ENCODE measurements at places on chromosomes 1 and 21.

DNA sequence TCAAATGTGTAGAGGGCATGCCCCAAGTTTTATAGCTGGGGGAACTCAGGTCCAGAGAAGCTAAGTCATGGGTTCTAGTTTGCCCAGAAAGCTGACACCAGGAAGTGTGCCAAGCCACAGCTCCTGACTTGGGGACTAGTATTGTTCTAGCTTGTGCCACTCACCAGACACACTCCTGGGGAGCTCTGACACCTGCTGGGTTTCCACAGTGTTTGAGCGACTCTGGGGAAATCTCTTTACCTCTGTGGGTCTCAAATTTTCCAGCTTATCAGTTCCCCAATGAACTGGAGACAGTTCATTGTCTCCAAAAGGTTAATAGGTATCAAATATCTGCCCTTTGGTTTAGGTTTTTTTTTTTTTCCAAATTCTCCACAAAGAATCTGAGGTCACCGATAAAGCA is 4.2 kb downstream of the KISS1 start:
- DNase-seq, result no peak

- no peak for DNase-seq
Measured at GRCh38 chr1:230972855-230973271, 5.8 kb downstream of the TTC13 start.

GRCh38 chr1:33821291-33821690 is 42.6 kb upstream of the HMGB4 start:
- DNase-seq, result no peak

GRCh38 chr1:165861911-165862310 is 34.5 kb downstream of the UCK2 start:
- DNase-seq, result no peak

DNA sequence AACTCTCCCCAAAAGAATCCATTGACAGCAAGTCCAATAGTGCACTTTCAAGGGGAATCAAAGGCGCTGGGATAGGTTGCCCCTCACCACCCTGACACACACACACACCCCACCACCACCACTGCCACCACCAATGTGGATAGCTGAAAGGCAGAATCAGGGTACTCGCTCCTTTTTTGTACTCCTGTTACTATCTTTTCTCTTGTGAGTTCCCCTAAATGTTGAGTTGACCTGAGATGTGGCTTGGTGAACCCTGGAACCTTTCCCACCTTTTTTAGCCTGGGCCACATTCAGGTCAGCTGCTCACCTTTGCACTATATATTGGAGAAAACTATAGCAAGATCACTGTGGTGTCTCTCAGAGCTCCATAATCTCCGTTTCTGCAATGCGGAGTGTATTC is 3.9 kb downstream of the S100A8 start:
- DNase-seq, result no peak

- DNase-seq, result peak; percentile 51
Measured at GRCh38 chr1:209808059-209808581, 2.2 kb upstream of the IRF6 start.

DNA sequence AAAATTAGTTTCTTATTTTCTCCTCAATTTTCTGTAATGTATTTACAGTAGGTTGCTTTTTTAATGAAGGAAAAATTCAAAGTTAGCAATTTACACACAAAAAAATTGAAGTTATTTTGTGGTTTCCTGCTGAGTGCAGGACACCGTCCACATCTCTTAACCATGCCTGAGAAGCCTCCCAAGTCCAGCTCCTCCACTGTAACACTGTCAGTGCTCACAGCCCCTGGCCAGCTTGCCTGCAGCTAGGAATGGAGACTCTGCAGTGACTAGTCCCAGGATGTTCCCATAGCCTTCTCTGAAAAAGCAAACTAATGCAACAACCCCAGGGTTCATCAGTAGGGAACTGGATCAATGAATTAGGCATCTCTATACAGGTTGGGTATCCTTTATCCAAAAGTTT is 3.5 kb downstream of the A3GALT2 start:
- no peak for DNase-seq

DNA sequence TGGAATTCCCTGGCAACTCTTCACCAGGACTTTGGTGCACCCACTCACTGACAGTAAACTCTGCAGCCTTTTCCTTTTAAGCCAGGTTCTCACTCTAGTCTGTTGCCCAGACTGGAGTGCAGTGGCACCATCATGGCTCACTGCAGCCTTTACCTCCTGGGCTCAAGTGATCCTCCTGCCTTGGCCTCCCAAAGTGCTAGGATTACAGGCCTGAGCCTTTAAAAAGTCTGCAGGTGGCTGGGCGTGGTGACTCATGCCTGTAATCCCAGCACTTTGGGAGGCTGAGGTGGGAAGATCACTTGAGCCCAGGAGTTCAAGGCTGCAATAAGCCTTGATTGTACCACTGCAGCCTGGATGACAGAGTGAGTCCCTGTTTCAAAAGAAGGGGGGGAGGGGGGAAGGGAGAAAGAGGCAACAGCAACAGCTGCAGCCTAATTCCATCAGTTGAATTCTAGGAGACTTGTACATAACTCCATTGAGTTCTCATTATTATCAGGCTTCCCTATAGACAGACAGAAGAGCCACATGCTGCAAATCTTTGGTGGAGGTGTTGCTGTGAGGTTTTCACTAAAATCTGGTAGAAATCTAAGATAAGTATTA is 8.1 kb upstream of the HNRNPR start:
- no peak for DNase-seq

GRCh38 chr1:6030132-6030531 is 15.6 kb upstream of the KCNAB2 start:
- no peak for DNase-seq

DNA sequence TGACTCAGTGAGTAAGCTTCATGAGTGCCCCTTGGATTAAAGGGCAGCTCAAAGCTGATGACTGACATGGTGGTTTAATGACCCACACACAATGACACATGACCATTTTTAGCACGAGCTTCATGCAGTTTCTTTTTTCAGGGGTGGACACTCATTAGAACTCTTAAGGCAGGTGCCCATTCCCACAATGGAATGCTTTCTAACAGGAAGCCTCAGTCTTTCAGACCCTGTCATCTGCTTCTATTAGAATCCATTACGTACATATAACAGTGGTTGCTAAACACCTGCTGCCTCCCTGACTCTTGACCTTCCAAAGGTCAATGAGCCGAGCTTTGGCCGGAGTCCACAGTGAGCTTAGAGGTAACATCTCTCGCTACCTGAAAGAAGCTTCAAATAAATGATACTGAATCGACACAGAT is 27.4 kb downstream of the AKNAD1 start:
- no peak for DNase-seq

DNA sequence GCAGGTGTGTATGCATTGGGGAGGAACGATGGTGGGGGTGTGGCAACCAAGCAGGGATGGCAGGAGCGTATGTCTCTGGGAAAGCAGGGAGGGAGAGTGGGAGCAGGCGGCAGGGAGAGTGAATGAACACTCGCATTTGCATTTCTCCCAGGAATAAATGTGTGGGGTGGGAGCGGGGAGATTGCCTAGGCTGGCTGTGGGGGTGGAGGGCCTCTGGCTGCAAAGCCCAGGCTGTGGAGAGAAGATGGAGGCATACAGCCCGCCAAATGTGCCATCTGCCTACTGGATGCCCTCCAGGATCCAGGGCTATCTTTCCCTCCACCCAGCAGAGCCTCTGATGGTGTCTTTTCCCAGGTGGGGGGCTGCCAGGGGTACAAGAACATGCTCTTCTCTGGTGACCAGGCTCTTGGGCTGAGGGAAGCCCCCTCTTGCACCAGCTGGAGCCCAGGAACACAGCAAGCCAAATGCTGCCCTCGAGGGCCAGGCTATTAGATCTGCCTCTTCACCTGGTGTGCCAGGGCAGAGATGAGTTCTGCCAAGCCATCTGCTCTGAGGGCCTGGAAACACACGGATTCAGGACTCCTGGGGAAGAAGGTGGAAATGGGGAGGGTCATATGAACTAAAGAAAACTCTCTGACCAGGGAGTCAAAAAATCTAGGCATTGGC is 1.7 kb upstream of the OPTC start:
- no peak for DNase-seq

DNA sequence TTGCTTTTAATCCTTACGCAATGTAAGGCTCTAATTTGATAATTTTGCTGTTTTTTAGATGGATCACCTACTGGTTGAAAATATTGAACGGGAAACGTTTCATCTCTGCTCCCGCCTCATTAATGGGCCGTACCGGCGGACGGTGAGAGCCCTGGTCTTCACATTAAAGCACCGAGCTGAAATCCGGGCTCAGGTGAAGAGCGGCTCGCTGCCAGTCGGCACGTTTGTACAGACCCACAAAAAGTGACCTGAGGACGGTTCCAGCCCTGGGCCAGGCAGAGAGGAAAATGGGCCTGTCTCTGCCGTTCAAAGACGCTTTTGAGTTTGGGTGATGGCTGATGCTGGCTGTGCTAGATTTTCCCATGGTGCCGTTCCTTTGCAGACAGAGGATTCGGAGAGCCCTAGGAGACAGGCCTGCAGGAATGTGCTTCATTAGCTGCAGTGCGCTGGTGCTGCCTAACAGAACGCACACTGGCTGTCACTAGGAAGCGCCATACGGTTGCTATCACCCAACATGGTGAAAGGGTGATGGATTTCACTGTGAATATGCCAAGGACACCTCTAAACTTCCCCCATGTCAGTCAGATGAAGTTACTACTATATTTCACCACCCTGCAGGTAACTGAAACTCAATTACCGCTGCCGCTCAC is 42.9 kb downstream of the TCEANC2 start:
- no peak for DNase-seq

DNA sequence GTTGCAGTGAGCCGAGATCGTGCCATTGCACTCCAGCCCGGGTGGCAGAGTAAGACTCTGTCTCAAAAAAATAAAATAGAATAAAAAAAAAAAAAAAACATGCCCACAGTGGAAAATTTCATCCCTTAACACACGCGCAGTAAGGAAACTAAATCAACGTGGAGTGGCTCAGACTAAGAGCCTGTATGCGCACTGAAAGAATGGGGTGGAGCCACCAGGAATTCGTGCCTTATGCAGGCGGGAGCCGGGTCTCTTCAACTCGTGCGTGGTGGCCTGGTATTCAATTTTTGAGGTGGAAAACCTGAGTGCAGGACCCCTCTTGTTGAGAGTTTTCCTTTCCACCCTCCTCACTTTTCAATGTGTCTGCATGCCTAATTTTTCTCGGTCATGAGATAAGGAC is 22.1 kb upstream of the CREG1 start:
- no peak for DNase-seq

GRCh38 chr1:34843392-34844251 is 15.9 kb downstream of the SMIM12 start:
- no peak for DNase-seq

- DNase-seq, result no peak
Measured at GRCh38 chr1:228784181-228784580, 48.9 kb downstream of the RHOU start.

- DNase-seq, result no peak
Measured at GRCh38 chr1:2510366-2511155, 15.8 kb downstream of the PANK4 start.

DNA sequence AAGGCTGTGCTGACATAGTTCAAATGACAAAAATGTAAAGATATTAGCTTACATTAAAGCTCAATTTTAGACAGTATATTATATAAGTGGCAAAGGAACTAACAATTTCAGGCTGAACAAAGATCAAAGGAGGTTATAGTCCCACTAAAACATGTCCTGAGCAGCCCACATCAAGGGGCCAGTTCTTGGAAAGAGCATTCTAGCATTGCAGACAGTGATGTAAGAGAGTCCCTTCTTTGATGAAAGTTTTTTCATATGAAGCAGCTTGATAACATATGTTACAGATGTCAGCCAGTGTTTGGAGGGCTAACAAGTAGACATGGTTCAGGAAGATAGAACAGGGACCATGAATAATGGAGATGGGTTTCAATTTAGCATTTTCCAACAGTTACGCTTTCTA is 301.7 kb downstream of the NTNG1 start:
- DNase-seq, result no peak

DNA sequence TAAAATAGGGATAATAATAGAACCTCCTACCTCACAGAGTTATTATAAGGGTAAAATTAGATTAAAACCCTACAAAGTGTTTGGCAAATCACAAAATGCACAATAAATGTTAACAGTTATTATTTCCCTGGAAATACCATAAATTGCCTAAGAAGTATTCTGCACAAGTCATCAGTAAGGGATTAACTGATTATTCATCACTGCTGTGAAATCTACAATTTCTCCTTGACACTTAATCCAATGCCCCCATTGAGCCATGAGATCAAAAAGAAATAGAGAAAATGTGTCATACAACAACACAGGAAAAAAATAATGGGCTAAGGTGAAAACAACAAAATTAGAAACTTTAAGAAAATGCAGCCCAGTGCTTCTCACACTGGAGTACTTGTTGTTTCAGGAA is 6.7 kb upstream of the SEC16B start:
- no peak for DNase-seq

DNA sequence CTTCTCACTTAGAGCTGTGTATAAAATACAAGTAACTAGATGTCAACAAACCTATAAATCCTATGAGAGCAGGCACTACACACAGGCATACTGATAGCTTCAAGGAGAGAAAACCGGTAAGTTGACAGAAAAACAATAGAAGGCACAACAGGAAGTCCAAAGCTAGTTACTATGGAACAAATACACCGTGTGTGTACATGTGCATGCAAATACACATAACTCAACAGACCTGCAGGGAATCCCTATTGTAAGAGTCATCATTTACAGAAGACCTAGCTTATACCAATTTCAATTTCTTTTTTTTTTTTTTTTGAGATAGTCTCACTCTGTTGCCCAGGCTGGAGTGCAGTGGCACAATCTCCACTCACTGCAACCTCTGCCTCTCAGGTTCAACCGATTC is 26.3 kb downstream of the JAK1 start:
- DNase-seq, result no peak

GRCh38 chr1:68103011-68103545 is 52.7 kb upstream of the DIRAS3 start:
- DNase-seq, result no peak

GRCh38 chr1:163006051-163006834 is 62.9 kb upstream of the RGS4 start:
- DNase-seq, result no peak

DNA sequence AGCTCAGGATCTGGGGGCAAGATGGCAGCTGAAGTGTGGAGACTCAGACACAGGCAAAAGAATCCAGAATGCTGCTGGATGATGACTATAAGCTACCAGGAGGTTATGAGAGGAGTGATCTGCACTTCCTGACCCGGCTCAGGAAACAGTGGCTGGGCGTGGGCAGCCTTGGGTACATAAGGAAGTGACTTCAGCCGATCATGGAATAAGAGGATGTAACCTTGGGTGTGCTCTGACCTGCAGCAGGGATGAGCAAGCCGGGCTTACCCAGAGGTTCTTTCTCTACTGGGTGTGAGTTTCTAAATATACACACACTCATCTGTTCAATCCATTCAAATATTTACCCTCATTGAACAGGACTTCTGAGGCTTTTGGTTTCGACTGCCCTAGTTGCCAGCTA is 62.7 kb downstream of the CD34 start:
- no peak for DNase-seq

DNA sequence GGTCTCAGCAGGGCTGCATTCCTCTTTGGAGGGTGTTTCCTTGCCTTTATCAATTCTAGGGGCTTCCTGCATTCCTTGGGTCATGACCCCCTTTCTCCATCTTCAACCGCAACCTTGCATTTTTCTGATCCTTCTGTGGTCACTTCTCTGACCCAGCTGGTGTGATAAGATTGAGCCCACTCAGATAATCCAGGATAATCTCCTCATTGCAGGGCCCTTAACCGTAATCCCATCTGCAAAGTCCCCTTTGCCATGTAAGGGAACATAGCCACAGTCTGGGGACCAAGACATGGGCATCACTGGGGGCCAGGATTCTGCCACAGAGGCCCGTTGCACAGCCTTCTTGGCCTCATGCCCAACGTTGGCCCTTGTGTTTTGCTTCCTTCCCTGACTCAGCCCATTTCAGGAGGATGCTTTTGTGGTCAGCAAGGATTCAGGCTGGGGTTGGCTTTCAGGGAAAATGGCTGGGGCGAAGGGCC is 35.0 kb upstream of the IL19 start:
- no peak for DNase-seq

All from left hindlimb (tissue), 1 donor.